ENCODE measurements at places on chromosomes 6 and 20.

- no peak for DNase-seq
Measured at GRCh38 chr6:162785632-162786242, 58.0 kb downstream of the PACRG start.

DNA sequence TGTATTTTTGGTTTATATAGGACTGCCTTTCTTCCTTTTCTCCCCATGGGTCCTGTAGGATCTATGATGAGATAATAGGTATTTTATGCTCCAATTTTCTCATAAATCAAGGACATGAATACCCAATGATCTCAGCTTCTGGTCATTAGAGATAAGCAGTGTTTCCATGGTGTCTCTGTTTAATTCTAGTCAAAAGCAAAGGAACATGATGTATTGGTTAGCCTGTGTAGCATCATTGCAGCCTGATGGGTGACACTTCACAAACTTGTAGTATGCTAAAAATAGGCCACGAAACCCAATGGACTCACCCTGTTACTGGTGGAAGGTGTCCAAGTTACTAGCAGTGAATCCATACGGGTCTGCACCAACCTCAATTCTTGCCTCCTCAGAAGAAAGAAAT, 116.2 kb upstream of the SNX9 start:
- DNase-seq, result no peak

- no peak for DNase-seq
Measured at GRCh38 chr20:3377644-3378043, 29.8 kb downstream of the DNAAF9 start.

GRCh38 chr20:34017610-34018009, 23.9 kb downstream of the RALY start:
- DNase-seq, result no peak

- DNase-seq, result no peak
Measured at GRCh38 chr6:117505311-117505710, 22.8 kb downstream of the DCBLD1 start.

GRCh38 chr6:16414205-16414604, 175.8 kb downstream of the GMPR start:
- DNase-seq, result no peak

DNA sequence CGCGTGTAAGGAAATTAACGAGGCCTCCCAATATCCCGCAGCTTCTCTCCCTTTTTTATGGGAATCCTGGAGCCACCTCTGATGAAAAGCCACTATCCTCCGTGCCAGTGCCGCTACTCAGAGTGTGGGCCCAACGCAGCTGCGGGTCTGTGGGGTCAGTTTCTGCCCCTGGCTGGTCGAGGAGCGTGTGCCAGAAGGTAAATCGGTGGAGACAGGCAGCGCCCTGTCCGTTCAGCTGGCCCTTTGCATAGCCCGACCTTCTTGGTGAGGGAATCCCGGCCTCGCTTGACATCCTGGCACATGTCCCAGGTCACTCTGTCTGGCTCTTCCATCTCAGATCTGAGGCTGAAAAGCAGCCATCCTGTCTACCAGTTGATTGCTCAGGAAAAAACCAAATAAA, 4.6 kb downstream of the THBS2 start:
- no peak for DNase-seq

GRCh38 chr20:1490643-1491195, 501 bp downstream of the SIRPB2 start:
- DNase-seq, result no peak

- DNase-seq, result no peak
Measured at GRCh38 chr6:16635810-16636602, 125.3 kb downstream of the ATXN1 start.

- DNase-seq, result peak; percentile 76
Measured at GRCh38 chr6:148203970-148204369, 138.7 kb upstream of the SASH1 start.

DNA sequence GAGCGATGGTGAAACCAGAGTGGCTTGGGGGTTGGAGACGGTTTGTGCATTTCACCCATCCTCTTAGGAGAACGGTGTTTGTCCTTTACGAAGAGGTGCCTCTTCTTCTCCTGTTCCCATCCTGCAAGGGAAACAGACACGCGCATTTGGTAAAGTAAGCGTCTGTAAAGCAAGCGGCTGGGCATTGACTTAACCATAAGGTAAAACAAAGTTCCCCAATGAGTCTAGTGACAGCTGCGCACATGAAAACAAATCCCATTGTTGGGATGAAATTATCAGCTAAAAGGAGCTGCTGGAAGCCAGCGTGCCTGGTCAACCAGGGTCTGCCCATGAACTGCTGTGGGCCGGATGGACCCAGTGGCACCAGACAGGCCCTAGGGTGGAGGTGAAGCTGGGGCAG, 5.8 kb downstream of the BHLHE23 start:
- DNase-seq, result no peak

DNA sequence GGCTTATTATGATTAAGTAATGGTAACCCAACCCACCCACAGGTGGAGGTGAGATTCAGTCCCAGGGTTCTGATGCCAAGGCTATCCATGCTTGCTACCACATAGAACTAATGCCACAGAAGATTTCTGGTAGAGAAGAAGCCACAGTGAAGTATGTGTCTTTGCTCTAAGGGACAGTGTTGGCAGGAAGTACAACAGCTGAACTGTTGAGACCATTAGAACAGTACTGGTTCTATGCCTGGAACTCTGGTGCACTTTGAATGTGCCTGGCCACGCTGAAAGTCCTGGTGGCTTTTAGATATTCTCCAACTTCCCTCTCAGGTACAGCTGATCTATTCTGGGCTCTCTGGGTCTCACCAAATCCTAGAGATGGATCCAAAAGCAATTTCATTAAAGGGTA, 7.8 kb downstream of the STX7 start:
- no peak for DNase-seq

- no peak for DNase-seq
Measured at GRCh38 chr20:51310216-51310615, 232.3 kb downstream of the NFATC2 start.

GRCh38 chr20:3915691-3916090, 26.5 kb downstream of the PANK2 start:
- no peak for DNase-seq

GRCh38 chr20:6024768-6025167, 29.1 kb downstream of the LRRN4 start:
- no peak for DNase-seq

GRCh38 chr6:170485159-170485558, 67.9 kb downstream of the PSMB1 start:
- no peak for DNase-seq

DNA sequence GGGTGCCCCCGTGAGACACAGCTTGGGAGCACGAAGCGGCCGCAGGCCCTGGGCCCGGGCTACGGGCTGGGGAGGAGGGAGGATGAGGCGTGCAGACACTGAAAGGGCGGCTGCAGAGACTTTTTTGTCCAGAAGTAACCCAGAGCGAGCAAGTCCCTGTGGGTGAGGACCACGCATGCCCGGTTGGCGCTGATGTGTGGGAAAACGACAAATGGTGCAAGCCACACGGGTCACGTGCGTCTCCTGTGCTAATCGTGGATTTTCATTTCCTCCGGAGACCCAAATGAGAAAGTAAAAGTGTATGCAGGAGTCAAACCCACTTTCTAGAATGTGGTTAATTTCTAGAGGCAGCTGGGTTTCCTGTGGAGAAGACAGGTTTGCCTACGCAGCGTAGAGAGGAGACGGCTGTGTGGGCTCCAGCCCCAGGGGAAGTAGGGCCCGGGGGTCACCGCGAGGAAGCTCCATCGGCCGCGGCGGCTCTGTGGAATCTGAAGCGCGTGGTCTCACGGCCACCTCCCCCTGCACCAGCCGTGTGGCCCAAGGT, 19.0 kb downstream of the DLL1 start:
- peak; percentile 82 for DNase-seq

DNA sequence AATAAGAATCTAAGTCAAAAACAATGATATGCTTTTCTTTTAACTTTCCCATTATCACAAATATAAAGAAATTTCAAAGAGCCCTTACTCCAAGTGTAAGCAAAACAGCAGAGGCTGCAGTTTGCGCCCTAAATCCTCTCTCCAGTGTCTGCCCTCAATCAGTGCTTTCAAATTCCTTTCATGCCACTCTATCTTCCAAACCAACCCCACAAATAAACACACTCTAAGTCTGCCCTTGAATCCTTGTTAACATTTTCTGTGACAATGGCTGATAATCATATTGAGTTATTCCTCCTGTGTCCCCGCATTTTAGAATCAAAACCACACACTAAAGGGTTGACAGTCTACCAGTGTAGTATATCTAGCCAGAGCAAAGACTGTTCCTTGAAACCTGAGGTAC, 317.9 kb upstream of the MARCKS start:
- no peak for DNase-seq

DNA sequence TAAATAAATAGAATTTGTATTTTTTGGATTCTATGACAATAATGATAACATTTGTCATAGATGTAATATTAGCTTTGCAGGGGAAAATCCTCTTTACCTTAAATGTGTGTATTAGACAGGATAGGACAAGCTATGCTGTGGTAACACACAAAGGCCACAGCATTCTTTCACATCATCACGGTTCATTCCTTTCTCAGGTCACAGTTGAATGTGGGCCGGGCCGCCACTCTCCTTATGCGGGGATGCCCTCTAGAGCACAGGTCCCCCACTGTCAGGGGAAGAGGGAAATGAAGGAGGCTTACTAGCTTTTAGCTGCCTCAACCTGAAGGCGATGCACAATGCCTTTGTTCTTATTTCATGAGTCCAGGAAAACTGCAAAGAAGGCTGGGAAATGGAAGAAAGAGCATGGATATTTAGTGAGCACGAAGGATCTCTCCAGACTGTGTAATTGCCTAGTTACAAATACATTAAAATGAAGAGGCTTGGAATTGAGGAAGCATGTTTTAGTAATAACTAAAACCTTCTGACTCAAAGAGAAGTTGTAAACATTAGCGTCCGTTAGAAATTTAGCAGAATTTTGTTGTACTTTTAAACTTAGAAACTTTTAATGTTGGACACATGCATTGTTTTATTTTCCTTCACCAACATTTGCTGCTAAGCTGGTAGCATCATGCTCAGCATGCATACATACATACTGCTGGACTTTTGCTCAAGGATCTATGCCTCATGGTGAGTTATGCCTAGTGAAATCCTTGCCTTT, 248.9 kb upstream of the FOXQ1 start:
- no peak for DNase-seq

GRCh38 chr6:15452182-15452941, 206.5 kb downstream of the JARID2 start:
- no peak for DNase-seq

GRCh38 chr6:161111261-161111660, 119.7 kb downstream of the MAP3K4 start:
- peak; percentile 12 for DNase-seq

GRCh38 chr6:31397901-31398525, 5.4 kb upstream of the MICA start:
- no peak for DNase-seq

DNA sequence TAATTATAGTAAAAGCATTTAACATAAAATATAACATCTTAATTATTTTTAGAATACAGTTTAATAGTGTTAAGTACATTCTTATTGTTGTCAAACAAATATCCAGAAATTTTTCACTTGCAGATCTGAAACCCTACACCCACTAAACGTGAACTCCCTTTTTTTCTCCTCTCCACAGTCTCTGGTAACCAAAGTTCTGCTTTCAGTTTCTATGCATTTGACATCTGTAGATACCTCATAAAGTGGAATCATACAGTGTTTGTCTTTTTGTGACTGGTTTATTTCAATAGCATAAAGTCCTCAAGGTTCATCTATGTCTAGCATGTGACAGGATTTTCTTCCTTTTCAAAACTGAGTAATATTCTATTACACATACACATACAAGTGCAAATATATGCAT, 286.3 kb downstream of the BTBD3 start:
- DNase-seq, result no peak

- DNase-seq, result no peak
Measured at GRCh38 chr20:44395461-44396340, 40.2 kb downstream of the HNF4A start.

DNA sequence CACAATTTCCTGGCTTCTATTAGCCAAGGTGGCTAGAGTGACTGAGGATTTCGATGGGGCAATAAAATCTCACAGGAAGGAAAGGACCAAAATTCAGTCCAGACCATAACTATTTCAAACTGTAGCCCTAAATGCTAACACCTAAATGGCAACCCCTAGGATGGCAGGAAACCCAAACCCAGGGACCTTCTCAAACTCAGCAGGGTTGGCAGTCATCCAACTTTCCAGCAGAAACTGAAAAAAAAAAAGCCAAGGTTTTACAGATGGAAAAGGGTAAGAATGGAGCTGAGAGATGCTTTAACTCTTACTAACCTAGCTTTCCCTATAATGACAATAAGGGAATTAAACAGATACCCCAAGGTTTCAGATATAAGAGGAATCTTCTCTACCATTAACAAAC, 10.5 kb downstream of the IBTK start:
- DNase-seq, result no peak

DNA sequence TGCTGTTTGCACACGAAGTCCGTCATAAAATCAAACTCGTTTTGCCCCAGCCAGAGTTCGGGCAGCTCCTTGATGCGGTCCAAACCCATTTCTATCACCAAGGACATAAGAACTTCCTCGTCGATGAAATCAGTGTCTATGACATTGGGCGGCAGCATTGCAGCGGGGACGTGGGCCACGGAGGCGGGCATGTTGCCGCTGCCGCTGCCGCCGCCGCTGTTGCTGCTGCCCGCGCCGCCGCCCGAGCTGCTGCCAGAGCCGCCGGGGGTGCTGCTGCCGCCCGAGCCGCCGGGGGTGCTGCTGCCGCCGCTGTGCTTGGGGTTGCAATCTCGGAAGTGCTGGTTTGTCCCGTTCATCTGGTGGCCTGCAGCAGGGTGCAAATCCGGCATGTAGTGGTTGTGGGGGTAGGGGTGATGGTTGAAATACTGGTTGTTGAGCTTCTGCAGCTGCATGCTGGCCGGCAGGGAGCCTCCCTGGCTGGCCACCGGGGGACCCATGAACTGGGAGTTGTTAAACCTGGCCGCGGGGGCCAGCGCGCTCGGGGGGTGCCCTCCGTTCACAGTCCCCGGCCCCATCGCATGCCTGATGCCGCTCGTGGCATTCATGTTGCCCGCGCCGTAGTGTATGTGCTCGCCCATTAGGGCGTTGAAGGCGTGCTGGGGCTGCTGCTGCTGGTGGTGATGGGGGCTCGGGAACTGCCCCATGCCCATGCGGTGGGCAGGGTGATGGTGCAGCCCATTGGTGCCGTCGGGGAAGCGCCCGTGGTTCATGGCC, 1.1 kb downstream of the CITED2 start:
- peak; percentile 62 for DNase-seq

DNA sequence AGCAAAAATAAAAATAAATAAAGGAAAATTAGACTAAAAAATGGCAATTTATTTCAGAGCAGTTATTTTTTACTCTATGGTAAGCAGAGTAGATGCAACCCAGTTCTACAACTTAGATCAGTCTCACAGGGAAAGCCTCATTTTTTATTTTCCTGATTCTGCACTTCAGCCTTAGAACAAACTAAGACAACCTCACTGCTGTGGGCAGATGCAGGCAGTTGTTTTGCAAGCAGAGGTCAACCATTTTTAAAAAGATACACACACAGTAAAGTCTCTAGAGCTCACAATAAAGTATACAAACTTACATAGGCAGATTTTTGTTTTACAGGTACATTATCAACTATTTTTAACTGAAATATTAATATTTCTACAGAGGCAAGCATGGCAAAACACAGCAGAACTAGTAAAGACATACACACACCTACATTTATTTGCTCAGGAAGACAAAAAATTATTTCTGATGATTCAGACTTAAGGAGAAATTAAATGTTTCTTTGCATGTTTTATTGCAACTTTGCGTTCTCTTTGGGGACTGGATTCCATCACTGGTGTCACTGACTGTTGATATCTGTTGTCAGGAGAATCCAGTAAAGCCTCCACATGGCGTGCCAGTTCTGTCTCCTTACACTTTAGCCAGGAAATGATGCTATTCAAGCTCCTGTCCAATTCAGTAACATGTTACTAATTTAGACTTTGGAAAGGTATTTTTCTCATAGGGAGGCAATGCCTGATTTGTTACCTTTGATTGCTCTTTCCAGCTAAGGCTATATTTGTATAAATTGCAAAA, 102.7 kb downstream of the TRDN start:
- no peak for DNase-seq

Measured in T-cell (primary cell).